ENCODE measurements at places on chromosomes 11 and 22. TPM values are rescaled to one million over a fixed set of nuclear protein-coding genes. Genes with fewer than 3 reads are reported as not detected.

DNA sequence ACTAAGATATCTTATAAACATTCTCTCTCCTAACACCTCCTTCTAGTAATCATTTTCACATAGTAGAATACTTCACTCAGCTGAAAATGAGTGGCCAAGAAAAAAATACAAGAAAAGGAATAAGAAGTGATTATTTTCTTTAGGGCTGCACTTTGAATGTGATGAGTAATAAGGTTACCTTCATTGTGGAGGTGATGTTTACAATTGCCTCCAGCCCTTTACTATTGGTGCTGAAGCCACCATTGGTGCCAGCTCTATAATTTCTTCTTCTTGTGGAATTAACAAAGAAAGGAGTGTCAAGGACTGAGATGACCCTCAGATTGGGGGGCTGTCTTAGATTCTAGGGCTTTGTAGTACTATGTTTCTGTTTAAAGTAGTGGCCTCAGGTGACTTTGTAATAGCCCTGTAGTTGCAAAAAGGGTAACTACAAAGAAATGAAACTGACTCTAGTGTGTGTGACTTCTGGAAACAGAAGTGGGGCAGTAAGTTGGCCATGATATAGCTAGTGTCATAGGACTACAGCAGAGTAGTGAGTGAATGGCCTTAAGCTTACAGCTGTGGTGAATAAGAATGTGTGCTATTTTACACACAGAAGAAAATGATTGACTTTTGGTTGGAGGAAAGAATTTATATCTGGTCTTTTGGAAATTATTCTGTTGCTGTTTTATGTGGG, 287.2 kb downstream of the TMEM135 start:
- no peaks in the 10 kb centered on the region for H3K36me3 ChIP-seq
- H3K4me3 ChIP-seq, result no peak overlapping the region
- H3K27me3 ChIP-seq, result no peaks in the 10 kb centered on the region
- no peak for DNase-seq
- H3K4me1 ChIP-seq, result no peaks in the 10 kb centered on the region

- peaks cover 17% of the 10 kb centered on the region for H3K4me1 ChIP-seq
- no peak for DNase-seq
- H3K4me3 ChIP-seq, result no peak overlapping the region
Measured at GRCh38 chr22:27541836-27542235, 259.7 kb downstream of the MN1 start.

DNA sequence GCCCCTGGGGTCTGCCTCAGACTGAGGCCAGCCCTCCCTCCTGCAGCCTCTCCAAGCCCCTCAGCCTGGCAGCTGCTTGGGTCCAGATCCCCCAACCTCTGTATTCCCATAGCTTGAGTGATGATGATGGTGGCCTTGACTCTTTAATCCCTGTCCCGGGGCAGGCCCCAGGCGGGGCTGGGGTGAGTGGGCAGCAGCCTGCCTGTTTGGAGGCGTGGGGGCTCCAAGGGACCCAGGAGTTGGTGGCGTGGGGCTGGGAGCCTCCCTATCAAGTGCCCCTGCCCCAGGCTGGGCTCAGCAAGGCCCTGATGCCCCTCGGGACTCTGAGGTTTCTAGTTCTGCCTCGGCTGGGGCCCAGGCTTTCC, 22.5 kb downstream of the PPIL2 start:
- H3K27me3 ChIP-seq, result no peaks in the 10 kb centered on the region
- no peak for DNase-seq
- no peak overlapping the region for H3K27ac ChIP-seq

KRTAP5-4 gene
- not detected for total RNA-seq

MAJIN gene
- total RNA-seq, result not detected

SCARF2 gene
- total RNA-seq, result 5.7 TPM

GRCh38 chr22:32761251-32761903, 40.1 kb upstream of the TIMP3 start:
- peaks cover 23% of the 10 kb centered on the region for H3K4me1 ChIP-seq
- no peak for DNase-seq
- H3K27me3 ChIP-seq, result no peaks in the 10 kb centered on the region
- peak overlapping the region; percentile 40 for H3K27ac ChIP-seq
- H3K4me3 ChIP-seq, result no peak overlapping the region

FREY1 gene
- 0.59 TPM for total RNA-seq

GRCh38 chr22:29937940-29938693, 55.1 kb downstream of the MTMR3 start:
- no peaks in the 10 kb centered on the region for H3K36me3 ChIP-seq
- no peak overlapping the region for H3K4me3 ChIP-seq
- H3K27ac ChIP-seq, result no peak overlapping the region
- H3K4me1 ChIP-seq, result no peaks in the 10 kb centered on the region
- no peak for DNase-seq
- no peaks in the 10 kb centered on the region for H3K27me3 ChIP-seq

TMEM225 gene
- not detected for total RNA-seq

DNA sequence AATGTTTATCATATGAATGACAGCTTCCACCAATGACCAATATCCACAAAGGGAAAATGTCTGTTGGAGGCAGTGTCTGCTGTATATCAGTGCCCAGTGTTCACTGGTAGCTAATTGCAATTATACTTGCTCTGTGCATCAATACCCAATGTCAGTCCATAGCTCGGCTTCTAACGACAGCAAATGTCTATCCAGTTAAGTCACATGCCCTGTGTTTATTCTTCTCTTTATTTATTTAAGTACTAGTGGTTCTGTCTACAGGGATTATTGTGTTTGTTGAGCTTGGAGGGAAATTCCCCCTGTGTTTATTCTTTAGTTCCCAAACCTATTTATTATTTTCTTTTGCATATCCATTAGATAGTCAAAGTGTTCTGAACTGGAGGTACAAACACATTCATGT, 18.6 kb downstream of the TSKU start:
- no peaks in the 10 kb centered on the region for H3K27me3 ChIP-seq
- DNase-seq, result no peak
- H3K36me3 ChIP-seq, result peaks cover 15% of the 10 kb centered on the region

DNA sequence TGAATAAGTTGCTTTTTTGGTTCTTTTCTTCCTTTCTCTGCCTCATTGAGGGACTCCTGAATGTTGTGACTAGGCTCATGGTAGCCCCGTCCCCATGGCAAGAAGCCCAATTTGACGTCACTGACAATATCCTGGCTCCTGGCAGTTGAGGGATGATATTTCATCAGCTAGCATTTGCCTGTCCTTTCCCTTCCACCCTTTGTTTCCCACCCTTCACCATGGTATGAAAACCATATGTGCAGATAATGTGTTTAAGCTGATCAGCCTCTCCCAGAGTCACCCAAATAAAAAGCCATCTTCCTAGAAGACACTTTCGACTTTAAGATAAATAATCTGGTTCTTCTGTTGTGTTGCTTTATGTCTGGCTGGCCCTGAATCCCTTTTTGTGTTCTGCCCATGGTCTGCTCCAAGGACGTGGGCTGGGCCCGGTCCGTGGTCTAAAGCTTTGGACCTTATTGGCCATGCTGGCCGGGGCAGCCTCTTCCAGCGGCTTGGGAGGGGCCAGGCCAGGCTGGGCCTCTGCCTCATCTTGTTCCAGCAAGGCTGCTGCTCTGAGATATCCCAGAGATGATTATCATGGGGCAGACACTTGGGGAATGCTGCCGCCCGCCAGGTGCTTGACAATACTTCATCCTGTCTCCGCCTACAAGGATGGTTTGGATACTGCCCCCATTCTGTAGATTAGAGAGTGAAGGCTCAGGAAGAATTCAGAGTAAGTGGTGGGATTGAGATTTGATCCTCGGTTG, 5.1 kb downstream of the TSPAN18 start:
- DNase-seq, result no peak
- H3K27me3 ChIP-seq, result no peaks in the 10 kb centered on the region
- peak overlapping the region; percentile 35 for H3K27ac ChIP-seq
- no peaks in the 10 kb centered on the region for H3K36me3 ChIP-seq
- H3K4me3 ChIP-seq, result no peak overlapping the region
- peaks cover 54% of the 10 kb centered on the region for H3K4me1 ChIP-seq

- no peak overlapping the region for H3K27ac ChIP-seq
- no peak overlapping the region for H3K4me3 ChIP-seq
- no peaks in the 10 kb centered on the region for H3K27me3 ChIP-seq
Measured at GRCh38 chr11:113664069-113664980, 41.8 kb downstream of the TMPRSS5 start.

TMEM138 gene
- total RNA-seq, result 30.4 TPM

GRCh38 chr11:57476047-57476756, 15.9 kb downstream of the RTN4RL2 start:
- H3K4me1 ChIP-seq, result peaks cover 12% of the 10 kb centered on the region
- peak; percentile 47 for DNase-seq
- no peak overlapping the region for H3K27ac ChIP-seq
- H3K4me3 ChIP-seq, result no peak overlapping the region
